ENCODE measurements at places on chromosomes 1 and 21.

DNA sequence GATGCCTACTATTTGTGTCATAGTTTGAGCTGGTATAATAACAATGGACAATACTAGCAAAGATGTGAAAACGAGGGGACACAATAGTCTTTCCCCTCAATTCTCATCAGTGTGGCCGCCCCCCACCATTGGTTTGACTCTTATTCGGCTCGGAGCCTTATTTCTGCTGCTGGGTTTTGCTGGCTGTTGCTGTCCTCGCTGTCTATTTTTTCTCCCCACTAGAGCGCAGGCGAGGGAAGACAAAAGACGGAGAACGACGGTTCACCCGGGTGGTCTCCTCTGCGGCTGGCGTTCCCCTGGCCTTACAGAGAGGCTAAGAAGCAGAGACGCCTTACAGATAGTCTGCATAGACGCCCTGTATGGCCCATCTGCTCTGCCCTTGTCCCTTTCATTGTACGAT is 19.4 kb downstream of the CLIC6 start:
- DNase-seq = no peak

DNA sequence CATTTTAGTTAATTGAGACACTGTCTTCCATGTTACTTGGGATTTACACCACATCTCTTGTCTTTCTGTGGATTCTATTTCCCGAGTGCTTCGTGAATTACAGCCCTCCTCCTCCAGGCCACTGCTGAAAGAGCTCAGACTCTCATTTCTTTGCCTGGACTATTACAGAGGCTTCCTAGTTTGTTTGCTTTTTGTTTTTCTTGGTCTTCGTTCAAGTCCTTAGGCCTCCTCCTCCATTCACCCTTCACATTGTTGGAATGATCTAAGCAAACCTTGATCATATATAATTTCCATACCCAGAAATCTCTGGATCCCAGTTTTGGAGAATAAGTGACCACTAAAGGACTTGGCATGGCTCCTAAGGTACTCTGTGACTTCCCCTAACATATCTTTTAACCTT is 94.1 kb downstream of the CNIH3 start:
- no peak for DNase-seq

GRCh38 chr1:154621875-154622274 is 13.9 kb upstream of the ADAR start:
- DNase-seq = no peak

GRCh38 chr1:74677926-74678325 is 4.3 kb upstream of the ERICH3 start:
- DNase-seq = no peak

- DNase-seq = peak; percentile 15
Observed at GRCh38 chr1:193707271-193708021, 521.0 kb upstream of the B3GALT2 start.

- no peak for DNase-seq
Observed at GRCh38 chr1:15682936-15683341, 1.2 kb upstream of the PLEKHM2 start.

- no peak for DNase-seq
Observed at GRCh38 chr21:41164981-41165655, 2.8 kb upstream of the BACE2 start.

- no peak for DNase-seq
Observed at GRCh38 chr1:213251972-213252371, 200.9 kb downstream of the RPS6KC1 start.

DNA sequence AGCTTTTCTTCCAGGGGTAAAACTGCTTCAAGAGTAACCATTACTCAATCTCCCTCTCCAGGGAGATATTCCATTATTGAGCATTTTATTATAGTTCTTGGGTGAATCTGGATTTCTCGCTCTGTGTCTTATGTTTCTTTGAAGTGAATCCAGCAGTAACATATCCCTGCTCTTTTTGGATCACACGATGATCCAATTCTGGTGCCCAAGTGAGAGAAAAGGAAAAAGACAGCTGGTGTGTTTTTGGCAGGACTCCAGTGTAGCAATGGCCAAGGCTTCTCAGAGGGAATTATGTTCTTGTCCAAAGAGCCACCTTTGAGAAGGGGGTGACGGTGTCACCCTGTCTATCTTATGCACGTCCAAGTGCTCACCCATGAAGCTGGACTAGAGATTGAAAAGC is 140.3 kb upstream of the ERRFI1 start:
- no peak for DNase-seq

DNA sequence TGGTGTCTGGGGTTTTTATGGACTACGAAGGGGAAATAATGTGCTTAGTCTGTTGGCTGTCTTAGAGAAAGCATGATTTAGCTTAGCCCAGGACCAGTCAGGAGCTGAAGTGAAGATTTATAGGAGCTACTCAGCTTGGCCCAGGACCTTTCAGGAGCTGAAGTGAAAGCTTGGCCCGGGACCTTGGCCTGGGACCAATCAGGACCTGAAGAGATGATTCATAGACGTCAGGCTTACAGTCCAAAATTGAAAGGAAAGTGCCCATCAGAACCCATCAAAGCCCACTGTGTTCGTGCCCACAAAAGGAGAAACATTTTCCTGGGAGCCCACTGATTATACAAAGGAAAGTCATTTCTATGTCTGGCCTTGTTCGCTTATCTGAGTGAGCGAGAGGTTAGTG is 35.6 kb downstream of the MSTO1 start:
- no peak for DNase-seq

DNA sequence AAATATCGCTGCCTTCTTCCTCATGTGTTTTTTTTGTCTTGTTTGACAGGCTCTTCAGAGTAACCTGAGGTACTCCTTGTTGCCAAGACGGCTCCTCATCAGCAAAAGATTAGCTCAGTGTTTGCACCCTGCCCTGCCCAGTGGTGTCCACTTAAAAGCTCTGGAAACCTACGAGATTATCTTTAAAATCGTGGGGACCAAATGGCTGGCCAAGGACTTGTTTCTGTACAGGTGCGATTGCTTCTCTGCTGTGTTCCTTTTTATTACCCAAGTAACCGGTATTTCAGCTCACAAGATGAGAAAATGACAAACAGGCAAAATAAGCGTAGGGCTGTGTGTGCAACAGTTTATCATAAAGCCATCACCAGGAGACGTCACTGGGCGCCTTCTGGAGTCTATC is 42.4 kb downstream of the DOP1B start:
- no peak for DNase-seq

DNA sequence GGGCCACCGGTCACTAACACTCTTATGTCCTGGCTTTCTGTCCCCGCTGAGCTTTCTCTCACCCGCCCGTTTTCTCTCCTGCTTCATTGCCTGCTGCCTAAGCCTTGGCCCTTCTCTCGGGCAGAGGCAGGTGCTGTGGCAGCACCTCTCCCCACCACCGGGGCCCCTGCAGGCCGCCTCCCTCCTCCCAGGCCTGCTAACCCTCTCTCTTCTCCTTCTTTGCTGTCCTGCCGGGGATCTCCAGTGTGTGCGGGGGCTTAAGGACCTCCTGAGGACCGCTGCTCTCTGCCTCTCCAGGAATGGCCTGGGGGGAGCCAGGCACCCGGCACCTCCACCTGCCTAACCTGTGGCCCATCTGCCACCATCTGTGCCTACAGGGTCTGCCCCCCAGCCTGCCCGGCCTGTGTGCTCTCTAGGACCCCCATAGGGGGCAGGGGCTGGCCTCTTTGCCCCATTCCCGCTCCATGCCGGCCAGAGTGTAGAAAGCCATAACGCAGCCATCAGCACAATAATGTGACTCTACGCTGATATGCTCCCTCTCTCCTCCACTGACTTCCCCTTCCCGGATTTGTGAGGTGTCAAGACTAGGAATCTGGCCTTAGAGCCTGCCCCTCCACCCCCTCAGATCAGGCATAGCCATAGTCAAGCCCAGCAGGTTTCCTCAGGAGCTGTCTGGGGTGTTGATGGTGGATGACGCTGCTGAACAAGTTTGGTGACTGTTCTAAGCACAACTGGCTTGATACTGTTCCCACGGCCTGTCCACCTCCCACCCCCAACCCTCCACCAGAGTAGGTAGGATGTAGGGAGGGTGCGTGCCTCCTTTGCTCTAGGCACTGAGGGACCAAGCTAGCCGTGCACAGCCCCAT is 6.1 kb upstream of the SFN start:
- DNase-seq = no peak

DNA sequence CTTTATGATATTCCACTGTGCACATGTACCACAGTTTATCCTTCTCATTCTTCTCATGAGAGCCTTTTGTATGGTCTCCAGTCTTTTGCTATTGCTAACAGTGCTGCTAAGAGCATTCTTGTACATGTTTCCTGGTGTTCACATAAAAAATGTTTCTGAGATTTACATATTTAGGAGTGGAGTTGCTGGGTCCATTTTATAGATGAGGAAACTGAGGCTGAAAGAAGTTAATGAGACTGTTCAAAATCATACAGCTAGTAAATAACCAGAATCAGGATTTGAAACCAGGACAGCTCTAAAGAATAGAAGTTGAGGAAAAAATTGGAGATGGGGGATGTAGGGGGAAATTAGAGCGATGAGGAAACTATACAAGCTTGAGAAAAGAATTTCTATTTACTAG is 27.8 kb upstream of the RGS16 start:
- no peak for DNase-seq

GRCh38 chr1:7469255-7469938 is 301.7 kb upstream of the VAMP3 start:
- peak; percentile 58 for DNase-seq

DNA sequence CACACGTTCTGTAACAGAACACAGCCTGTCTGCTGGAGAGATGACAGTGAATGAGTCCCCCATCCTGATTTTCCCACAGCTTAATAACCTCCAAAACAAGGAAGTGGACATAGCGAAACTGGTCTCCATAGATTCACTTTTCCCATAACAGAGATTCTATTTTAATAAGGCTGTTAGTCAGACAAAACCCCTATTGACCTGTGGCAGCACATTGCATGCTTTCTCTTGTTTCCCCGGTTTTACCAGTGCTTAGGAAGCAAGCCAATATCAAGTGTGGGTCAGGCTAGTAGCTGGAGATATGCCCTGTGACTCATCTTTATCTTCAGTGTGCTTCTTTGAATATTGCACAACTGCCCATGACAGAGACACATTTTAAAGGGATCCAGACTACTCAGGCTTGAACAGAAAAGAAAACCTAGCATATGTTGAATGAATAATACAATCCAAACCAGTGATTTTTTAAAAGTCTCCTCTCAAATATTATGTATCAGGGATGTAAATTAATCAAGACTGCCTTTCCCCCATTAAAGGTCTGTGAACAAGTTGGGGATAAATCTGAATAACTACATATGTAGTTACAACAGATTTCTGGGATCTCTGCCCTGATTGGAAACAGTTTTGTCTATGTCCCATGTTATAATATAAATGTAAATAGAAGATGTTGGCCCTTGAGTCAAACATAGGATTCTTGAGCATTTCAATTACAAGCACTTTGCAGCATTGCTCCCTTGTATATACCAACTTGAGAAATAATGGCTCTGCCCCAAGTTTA is 11.9 kb upstream of the CLDN8 start:
- no peak for DNase-seq

- DNase-seq = no peak
Observed at GRCh38 chr1:230191079-230191804, 124.2 kb downstream of the GALNT2 start.

GRCh38 chr1:171637928-171638576 is 14.4 kb downstream of the MYOC start:
- no peak for DNase-seq

GRCh38 chr1:21396516-21396915 is 43.4 kb upstream of the NBPF3 start:
- no peak for DNase-seq

GRCh38 chr1:14539309-14539708 is 59.2 kb upstream of the KAZN start:
- DNase-seq = no peak

- DNase-seq = no peak
Observed at GRCh38 chr1:58882322-58882948, 98.6 kb upstream of the JUN start.

GRCh38 chr1:212737559-212737958 is 37.9 kb upstream of the BATF3 start:
- DNase-seq = no peak

DNA sequence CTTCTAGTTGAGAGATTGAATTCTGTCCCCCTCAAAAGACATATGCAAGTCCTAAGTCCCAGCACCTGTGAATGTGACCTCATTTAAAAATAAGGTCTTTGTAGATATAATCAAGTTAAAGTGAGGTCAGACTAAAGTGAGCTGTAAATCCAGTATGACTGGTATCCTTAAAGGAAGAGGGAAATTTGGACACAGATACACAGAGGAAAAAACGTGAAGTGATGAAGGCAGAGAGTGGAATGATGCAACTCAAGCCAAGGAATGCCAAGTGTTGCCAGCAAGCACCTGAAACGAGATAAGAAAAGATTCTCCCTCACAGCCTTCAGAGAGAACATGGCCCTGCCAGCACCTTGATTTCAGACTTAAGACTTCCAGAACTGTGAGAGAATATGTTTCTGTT is 444.7 kb upstream of the VAMP3 start:
- DNase-seq = no peak

- DNase-seq = peak; percentile 68
Observed at GRCh38 chr1:37811027-37811655, 3.1 kb upstream of the YRDC start.

- peak; percentile 83 for DNase-seq
Observed at GRCh38 chr1:25616095-25616986, at the start of gene MAN1C1. MAN1C1 (plus strand) TSS chr1:25616791; CDS start chr1:25617798, 1,007 bp downstream.

GRCh38 chr21:45154511-45155508 is 80.4 kb downstream of the ADARB1 start:
- DNase-seq = no peak

- DNase-seq = no peak
Observed at GRCh38 chr1:157390651-157391050, 161.7 kb downstream of the FCRL5 start.

DNA sequence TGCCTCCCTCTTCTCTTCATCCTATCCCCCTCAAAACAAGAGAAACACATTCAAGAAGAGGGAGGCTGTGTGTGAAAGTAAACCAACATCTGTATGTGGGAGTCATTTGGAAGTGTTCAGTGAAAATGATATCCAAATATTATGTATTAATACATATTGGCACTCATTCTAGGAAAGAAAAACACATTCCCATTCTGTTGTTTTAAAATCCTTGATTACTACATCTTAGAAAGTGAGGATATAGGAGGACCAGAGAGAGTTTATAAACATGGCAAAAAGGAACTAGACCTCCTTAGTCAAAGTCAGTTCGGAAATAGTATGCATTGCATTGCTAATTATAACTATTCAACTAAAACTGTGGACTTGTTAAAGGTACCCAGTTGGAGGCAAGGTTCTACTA is 786.6 kb downstream of the ADGRL2 start:
- DNase-seq = no peak

DNA sequence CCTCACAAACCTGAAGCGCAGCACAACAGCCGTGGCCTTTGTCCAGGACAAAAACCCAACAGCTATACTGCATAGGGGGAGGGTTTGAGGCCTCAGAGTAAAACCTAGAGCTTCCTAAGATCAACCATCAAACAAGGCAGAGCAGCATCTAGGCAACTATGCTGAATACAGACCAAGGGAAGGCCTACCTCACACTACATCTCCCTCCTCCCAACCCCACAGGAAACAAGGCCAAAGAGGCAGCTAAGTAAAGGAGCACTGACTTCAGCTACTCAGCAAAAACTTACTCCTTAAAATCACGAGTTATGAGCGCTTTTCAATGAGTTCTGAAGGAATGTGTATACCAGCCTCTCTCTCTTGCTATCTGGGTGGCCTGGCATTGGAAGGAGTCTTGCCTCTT is 12.4 kb downstream of the XKR8 start:
- DNase-seq = no peak
